Stimulated activated CD4-positive, alpha-beta T cell treated with anti-CD3 and anti-CD28 coated beads, Interleukin-1b, Interleukin-23, amount 100 ng/mL, for 4 hours (primary cell): ENCODE measurements at places on chromosomes 7 and 10.
A peak's percentile ranks its signal among the peaks of the same experiment; 100 is the strongest.

DNA sequence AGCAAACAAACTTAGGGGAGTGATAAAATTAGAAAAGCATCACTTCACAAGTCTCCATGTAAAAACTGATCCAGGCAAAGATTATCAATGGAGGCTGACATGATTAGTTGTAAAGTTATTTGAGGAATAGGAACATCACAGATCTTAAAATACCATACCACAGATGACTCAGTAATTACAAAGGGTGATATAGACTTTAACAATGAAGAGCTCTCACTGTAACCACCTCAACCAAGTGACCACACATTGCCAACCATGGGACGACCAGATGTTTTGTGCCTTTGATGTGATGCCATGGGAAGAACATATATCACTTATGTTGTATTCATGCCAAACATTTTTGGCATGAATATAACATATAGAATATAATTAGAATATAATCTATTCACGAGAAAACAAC is 11.7 kb downstream of the AASS start:
- no peak for DNase-seq

- no peak for DNase-seq
These were observed 2.4 kb upstream of the SERPINE1 start for GRCh38 chr7:101124376-101125056.

- DNase-seq = no peak
These were observed 11.9 kb downstream of the DUSP5 start for GRCh38 chr10:110509560-110509959.

GRCh38 chr10:31778627-31779026 is 150.0 kb downstream of the ARHGAP12 start:
- no peak for DNase-seq

DNA sequence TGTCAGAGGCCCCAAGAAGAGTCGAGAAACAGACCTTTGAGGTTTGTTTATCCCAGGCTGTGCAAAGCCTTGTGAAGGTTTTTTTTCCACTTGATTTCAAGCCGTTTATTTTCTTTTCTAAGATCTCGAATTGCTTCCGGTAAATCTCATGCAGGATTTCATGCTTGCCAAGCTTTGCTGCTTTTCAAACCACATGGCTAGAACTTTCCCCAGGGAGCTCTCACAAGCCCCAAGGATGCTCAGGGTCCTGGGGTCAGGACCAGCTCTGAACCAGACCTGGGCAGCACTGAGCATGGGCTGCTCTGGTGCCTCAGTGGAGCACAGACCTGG is 48.0 kb upstream of the AQP1 start:
- no peak for DNase-seq

GRCh38 chr10:101141616-101142532 is 10.8 kb downstream of the TLX1 start:
- DNase-seq = peak; percentile 77

DNA sequence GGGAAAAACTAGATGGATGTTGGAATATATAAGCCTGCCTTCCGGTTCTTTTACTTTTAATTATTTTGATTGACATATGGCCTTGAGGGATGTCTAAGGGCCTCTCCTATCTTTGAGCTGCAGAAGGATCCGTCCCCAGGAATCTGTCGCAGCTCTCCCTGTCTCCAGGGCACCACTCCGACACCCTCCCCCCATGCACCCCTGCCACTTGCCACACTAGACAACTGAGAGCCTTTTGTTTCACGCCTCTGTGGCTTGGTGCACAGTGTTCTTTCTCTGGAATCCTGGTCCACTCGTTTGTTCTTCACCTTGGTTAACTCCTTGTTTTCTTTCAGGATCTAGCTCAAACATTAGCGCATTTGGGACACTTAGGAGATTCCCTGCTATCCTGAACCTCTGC is 124.1 kb upstream of the EFCAB10 start:
- no peak for DNase-seq

DNA sequence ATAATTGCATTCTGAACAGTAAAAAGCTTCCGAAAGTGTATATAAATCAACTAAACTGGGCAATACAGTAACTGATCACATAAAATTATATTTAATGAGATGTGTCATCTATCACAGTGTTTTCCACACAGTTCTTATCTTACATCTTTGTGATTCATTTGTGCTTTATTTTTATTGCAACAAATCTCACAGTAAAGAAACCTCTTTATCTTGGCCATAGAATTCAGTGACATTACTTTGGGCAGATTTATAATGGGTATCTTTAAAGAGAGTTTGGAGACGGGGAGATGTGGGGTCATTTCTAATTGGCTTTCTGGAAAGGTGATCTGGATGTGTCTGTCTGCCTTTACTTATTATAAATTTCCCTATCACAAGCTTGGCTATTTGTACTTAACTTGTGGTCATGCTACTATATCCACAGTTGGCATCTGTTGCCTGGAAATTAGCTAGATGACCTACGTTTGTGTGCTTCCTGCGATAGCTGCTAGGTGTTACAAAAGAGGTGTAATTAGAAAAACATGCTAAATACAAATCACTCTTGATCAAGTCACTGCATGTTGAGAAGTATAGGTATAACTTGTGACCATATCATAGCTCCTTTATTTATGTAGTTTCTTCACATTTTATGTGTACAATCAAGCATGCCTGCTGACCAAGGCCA is 123.8 kb downstream of the ARID5B start:
- DNase-seq = no peak

GRCh38 chr7:37920305-37920848 is at the start of gene EPDR1:
TSS of gene EPDR1 (plus strand) at chr7:37920640. CDS start at chr7:37920940, 300 bp downstream.
- DNase-seq = no peak

- DNase-seq = no peak
These were observed 50.8 kb upstream of the ZMIZ1 start for GRCh38 chr10:79017882-79018520.

DNA sequence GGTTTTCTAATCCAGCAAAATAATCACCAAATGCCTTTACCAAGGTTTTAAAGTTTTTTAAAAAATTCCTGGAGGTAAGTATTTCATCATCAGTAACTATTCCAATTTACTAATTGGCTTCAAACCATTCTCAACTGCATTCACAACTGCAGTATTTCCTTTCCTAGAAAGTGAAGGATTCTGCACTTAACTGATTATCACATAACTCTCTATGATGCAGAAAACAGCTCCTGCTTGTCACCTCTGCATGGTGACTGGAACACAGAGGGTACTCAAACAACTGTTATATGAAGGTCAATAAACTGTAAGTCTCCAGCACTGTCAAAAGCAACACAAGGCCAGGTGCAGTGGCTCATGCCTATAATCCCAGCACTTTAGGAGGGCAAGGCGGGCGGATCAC is 42.6 kb downstream of the SRPK2 start:
- no peak for DNase-seq

- no peak for DNase-seq
These were observed 54.7 kb upstream of the DNAJC1 start for GRCh38 chr10:22058201-22058600.

GRCh38 chr10:12400266-12400931 is 51.1 kb downstream of the CAMK1D start:
- no peak for DNase-seq

GRCh38 chr7:155064186-155064585 is 5.9 kb upstream of the HTR5A start:
- DNase-seq = no peak
